ENCODE measurements at places on chromosomes 7 and 10. TPM values are rescaled to one million over a fixed set of nuclear protein-coding genes. Genes with fewer than 3 reads are reported as not detected.

DNA sequence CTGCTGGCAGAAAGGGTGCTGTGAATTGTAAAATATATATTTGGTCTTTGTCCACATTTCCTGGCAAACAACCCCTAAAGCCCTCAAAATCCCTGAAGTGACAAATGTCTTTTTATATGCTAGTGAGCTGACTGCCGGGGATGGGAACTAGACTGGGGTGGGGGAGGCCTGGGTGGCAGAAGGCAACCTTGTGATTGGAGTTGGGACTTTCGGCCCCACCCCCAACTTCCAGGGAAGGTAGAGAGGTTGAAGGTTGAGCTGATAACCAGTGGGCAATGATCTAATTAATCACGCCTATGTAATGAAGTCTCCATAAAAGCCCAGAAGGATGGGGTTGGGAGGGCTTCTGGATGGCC is 2.7 kb downstream of the EPHA1 start:
- H3K27ac ChIP-seq: no peak overlapping the region
- peaks cover 44% of the 10 kb centered on the region for H3K4me1 ChIP-seq
- DNase-seq: no peak

GRCh38 chr7:128868624-128869137 is 6.0 kb downstream of the ATP6V1F start:
- H3K36me3 ChIP-seq: peaks cover 18% of the 10 kb centered on the region
- H3K4me3 ChIP-seq: peak overlapping the region; percentile 73
- DNase-seq: no peak

DNA sequence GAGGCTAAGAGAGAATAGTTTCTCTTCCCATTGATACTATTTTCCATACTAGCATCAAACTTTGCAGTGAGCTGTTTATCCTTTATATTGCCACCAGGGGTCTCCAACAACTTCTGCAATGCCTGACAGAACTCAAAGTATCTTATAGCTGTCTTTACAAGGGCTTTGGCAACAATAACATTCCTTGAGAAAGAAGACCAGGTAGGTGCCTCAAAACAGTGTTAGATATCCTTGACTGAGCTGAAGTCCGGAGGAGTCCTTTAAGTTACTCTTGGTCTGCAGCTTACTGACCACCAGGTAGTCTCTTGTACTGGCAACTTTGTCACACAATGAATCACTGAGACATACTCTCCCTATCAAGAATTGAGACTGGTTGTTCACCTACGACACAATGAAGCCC is 30.0 kb upstream of the TES start:
- H3K4me1 ChIP-seq: no peaks in the 10 kb centered on the region
- H3K36me3 ChIP-seq: no peaks in the 10 kb centered on the region
- no peak overlapping the region for H3K27ac ChIP-seq

GRCh38 chr7:22386206-22386858 is 29.4 kb upstream of the RAPGEF5 start:
- H3K4me1 ChIP-seq: no peaks in the 10 kb centered on the region
- no peak for DNase-seq
- no peaks in the 10 kb centered on the region for H3K27me3 ChIP-seq
- no peak overlapping the region for H3K27ac ChIP-seq
- H3K36me3 ChIP-seq: no peaks in the 10 kb centered on the region

DNA sequence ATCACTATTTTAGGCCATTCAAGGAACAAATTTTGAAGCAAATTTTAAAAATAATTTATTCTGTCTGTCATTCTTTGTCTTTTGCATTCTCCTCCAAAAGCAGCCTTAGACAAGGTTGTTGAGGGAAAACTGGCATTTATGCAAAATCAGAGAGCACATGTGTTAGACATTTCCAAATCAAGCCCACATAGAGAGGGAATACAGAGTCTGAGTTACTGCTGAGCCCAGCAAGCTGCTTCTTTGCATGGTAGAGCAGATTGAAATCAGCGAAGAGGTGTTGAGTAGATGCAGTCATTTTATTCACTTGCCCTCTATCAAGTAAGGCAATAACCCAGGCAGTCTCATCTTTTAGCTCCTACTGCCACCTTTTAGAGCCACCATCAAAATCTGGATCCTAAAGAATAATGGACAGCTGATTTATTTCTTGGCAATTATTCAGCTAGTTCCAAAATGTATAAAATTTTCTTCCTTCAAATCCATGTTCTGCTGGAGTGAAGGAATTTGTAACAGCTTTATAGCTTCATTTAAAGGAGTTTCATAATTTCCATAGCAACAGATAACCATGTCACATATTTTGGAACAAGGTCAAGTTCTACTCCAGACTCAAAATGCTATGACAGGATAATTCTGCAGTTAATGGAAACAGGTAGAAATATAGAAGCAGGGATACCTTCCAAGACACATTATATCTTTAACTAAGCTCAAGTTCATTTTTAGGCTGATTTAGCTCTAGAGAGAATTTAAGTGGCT is 7.3 kb upstream of the PCDH15 start:
- no peaks in the 10 kb centered on the region for H3K27me3 ChIP-seq
- H3K36me3 ChIP-seq: no peaks in the 10 kb centered on the region
- H3K4me3 ChIP-seq: no peak overlapping the region
- no peak for DNase-seq

GRCh38 chr7:105354383-105354782 is 34.3 kb downstream of the SRPK2 start:
- peak overlapping the region; percentile 36 for H3K27ac ChIP-seq
- no peak for DNase-seq
- no peaks in the 10 kb centered on the region for H3K27me3 ChIP-seq
- H3K4me1 ChIP-seq: peaks cover 37% of the 10 kb centered on the region
- H3K36me3 ChIP-seq: no peaks in the 10 kb centered on the region
- no peak overlapping the region for H3K4me3 ChIP-seq

DNA sequence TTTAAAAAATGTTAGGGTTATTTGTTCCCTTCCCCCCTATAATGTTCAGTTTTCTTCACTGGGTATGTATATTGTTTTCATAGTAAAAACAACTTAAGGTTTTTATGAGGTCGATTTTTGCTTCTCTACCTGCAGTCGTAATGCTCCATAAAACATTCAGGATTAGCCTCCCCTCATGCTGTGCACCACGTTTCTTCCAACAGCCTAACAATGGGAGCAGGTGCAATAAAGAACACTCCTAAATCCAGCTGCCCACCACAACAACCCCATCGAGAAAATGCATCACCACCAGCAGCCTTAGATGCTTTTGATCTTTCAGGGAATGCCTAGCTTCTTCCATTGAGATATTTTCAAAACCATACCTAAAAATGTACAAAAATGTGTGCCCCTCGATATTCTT is 111.1 kb downstream of the ADAM12 start:
- no peaks in the 10 kb centered on the region for H3K27me3 ChIP-seq
- no peaks in the 10 kb centered on the region for H3K4me1 ChIP-seq
- H3K27ac ChIP-seq: no peak overlapping the region
- H3K4me3 ChIP-seq: no peak overlapping the region

GRCh38 chr10:79241990-79242619 is 105.2 kb upstream of the PPIF start:
- H3K27me3 ChIP-seq: no peaks in the 10 kb centered on the region
- H3K4me1 ChIP-seq: peaks cover 95% of the 10 kb centered on the region
- peak overlapping the region; percentile 68 for H3K4me3 ChIP-seq
- peak overlapping the region; percentile 89 for H3K27ac ChIP-seq
- H3K36me3 ChIP-seq: no peaks in the 10 kb centered on the region

DNA sequence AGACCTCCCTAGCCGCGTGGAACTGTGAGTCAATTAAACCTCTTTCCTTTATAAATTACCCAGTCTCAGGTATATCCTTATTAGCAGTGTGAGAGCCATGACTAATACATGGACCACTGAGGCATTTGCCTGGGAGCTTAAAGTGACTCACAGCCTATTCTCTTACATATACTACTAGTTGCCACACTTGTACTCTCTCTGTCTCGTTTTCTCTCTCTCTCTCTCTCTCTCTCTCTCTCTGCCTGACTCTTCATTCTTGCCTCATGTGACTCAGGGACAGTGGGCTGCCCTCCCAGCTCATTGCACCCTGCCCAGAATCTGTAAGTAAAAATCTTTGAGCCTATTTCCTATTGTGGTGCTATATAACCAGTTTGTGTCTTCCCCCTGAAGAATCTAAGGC is 238.5 kb upstream of the MAGI2 start:
- H3K27ac ChIP-seq: no peak overlapping the region
- no peak for DNase-seq
- H3K27me3 ChIP-seq: no peaks in the 10 kb centered on the region
- H3K4me1 ChIP-seq: no peaks in the 10 kb centered on the region

DNA sequence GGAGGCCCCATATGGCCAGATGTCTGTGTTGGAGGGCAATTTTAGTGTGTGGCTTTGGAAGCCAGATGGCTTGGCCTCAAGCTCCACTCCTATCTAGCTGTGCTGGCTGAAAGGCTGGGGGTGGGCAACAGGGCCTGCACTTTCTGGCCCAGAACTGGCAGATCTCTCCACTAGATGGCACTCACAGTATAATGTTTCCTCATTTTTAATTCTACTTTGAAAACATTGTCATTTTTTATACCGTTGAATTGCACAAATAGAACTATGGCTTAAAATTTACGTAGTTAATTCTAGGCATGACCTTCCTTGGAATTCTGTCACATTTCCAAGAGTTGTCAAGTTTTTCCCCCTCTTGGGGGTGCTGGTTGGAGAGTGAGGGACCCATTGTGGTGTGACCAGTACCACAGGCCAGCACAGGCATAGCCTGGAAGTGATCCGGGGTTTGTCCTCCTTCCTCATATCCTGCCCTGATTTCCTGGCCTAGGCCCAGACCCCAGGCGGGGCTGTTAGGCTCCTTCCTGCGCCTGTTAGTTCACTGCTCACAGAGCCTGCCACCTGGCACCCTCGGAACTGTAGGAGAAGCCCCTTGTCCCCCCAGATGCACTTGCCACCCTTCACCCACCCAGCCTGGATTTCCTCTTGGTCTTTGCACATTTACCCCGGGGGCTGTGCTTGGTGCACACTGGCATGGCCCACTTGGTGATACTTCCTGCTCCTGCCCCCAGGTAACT is 52.8 kb downstream of the ARHGAP22 start:
- H3K4me3 ChIP-seq: no peak overlapping the region
- no peak overlapping the region for H3K27ac ChIP-seq
- peaks cover 3% of the 10 kb centered on the region for H3K4me1 ChIP-seq
- no peaks in the 10 kb centered on the region for H3K27me3 ChIP-seq
- no peak for DNase-seq
- H3K36me3 ChIP-seq: no peaks in the 10 kb centered on the region

DNA sequence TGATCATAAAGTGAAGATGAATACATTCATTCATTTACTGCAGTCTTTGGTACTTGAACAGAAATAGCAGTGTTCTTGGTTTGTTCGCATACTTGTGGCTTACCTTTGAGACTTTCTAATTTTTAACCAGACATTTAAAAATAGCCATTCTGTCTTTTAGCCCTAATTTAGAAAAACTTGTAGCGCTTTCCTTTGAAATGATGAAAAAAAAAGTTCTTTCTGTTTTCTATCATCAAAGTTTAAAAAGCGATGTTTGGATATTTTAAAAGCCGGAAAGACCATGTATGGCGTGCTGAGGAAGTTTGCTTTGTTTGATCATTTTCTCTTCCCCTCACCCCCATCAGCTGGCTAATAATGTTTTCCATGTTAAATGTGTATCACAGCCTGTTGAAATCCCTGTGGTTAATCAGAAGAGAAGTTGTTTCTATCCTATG is 116.3 kb downstream of the CUX1 start:
- H3K36me3 ChIP-seq: no peaks in the 10 kb centered on the region
- H3K27me3 ChIP-seq: no peaks in the 10 kb centered on the region
- H3K4me3 ChIP-seq: no peak overlapping the region
- H3K27ac ChIP-seq: no peak overlapping the region
- peaks cover 21% of the 10 kb centered on the region for H3K4me1 ChIP-seq
- DNase-seq: no peak

DNA sequence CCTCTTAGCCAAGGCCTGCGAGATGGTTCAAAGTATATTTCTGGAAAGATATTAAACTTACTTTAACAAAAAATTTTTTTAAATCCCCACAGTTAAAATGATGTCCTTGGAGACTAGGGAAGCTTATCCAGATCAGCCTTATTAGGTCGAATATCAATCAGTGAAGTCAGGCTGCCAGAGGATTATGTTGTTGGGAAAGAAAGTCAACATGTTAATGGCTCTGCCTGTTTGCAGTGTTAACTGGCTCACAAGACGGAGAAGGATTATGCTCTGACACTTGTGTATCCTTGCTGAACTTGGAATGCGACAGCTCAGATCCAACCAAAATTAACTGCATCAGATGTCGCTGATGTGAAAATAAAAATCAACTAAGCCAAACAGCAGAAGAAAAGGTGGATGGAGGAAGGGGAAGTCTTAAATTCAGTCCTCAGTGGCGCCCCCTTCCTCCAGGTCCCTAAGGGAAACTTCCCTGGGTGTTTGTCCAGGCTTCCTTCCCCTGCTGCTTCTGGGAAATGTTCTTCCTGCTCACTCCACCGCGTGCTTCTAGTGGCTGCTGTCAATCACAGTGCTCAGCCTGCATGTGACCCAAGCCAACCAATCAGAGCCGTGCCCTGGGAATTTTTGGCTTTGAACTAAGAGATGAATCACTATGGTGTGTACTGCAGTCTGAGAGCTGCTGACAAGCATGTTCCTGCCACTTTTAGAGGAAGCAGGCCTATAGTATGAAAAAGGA is 690.4 kb upstream of the NRP1 start:
- no peak for DNase-seq
- H3K4me3 ChIP-seq: no peak overlapping the region
- H3K27ac ChIP-seq: no peak overlapping the region
- H3K4me1 ChIP-seq: no peaks in the 10 kb centered on the region

DNA sequence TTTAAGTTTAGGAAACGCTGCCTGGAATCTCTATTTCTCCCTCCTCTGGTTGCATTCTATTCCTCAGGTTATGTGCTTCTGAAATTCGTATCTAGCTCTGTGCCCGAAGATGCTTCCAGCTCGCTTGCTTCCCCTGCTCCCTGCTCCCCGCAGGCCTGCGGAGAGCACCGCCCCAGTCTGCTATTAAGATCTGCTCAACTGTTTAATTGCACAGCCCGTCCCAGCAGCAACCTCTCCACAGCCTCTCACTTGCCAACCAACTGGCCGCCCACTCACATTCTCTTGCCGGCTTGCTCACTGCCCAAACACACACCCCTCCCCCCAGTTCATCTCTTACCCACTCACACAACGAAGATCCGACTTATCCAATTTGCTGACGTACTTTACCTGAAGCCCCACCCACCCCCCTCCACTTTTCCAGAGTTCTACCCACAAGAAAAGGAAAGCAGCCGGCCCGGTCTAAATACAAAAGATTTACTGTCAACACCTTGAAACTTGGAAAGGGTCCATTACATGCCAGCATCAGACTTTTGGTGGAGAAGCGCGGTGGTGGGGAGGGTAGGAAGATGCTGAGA is 167.3 kb upstream of the KLF14 start:
- H3K4me1 ChIP-seq: peaks cover 96% of the 10 kb centered on the region
- no peak for DNase-seq

The VSIR gene
- total RNA-seq: 16.3 TPM

The ZNF117 gene
- total RNA-seq: 8.2 TPM

The MUC12 gene
- total RNA-seq: not detected

The ZNF32 gene
- 34.6 TPM for total RNA-seq

The OR13A1 gene
- total RNA-seq: not detected
